ENCODE measurements at places on chromosomes 4 and X.

GRCh38 chr4:1856943-1857699, 1.2 kb upstream of the LETM1 start:
- DNase-seq = peak; percentile 60

GRCh38 chr4:2135083-2135482, 76.0 kb downstream of the NAT8L start:
- DNase-seq = no peak

DNA sequence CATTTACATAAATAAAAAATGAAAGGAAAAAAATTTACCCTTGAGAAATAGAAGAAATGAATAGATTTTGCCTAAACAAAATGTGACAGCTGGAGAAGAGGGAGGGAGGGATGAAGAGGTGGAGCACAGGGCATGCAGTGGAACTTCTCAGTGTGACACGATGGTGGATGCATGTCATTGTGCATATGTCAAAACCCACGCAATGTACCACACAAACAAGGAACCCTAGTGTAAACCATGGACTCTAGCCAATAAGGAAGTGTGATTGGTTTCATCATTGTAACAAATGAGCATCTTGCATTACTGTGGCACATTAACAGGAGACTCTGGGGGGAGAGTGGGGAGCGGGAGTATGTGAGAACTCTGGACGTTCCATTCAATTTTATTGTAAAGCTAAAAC, 58.6 kb downstream of the GATB start:
- DNase-seq = no peak

DNA sequence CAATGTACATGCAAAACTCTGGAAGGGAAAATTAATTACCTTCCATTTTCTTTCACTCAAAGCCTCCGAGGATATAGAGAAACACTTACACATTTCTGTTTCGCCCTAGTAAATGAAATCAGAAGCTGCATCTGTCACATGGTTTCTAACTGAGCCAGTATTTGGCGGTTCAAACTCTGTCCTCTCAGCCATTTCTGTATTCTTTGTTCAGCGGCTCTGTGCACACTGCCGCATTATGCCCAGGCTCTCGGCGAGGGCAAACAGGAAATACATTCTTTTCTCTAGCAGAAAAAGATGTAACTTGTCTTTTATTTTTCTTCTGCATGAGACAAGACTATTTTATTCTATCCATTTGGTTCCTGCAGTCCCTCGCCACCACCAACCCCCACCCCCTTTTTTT, 71.4 kb upstream of the GPM6B start:
- no peak for DNase-seq

GRCh38 chrX:133918361-133918771, 67.0 kb downstream of the GPC3 start:
- no peak for DNase-seq

GRCh38 chr4:22407361-22407760, 108.5 kb downstream of the ADGRA3 start:
- DNase-seq = no peak

- peak; percentile 86 for DNase-seq
Measured at GRCh38 chr4:113547487-113548042, 214.0 kb downstream of the CAMK2D start.

DNA sequence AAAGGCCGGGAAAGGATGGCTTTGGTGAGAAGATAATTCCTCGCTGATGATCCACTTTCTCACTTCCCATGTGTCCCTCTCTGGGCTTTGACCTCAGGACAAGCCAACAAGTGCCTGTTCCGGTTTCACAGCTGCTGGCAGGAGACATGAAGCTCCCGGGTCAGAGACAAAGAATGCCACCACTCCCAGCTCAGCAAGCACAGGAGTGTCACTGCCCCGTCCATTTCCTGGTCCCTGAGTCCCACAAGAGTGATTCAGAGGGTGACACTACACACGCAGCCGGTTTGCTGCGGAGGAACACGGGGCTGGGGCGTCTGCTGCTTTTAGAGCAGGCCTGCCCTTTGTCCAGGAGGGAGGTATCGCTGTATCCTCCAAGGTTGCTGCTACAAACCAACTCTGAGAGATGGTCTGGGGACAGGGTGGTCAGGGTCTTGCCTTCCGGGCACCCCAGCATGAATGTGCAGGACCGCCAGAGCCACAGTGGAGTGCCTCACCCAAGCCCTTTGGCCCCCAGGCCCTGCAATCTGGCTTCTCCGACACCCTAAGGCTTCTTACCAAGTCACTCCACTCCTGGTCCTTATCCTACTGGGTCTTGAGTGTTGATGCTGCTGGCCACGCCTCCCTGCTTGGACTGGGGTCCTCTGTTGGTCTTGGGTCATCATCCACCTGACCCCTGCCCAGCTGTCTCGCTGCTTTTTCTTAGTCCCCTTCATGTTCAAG, 49.5 kb downstream of the CPZ start:
- no peak for DNase-seq
